ENCODE measurements at places on chromosomes 3 and 15.

DNA sequence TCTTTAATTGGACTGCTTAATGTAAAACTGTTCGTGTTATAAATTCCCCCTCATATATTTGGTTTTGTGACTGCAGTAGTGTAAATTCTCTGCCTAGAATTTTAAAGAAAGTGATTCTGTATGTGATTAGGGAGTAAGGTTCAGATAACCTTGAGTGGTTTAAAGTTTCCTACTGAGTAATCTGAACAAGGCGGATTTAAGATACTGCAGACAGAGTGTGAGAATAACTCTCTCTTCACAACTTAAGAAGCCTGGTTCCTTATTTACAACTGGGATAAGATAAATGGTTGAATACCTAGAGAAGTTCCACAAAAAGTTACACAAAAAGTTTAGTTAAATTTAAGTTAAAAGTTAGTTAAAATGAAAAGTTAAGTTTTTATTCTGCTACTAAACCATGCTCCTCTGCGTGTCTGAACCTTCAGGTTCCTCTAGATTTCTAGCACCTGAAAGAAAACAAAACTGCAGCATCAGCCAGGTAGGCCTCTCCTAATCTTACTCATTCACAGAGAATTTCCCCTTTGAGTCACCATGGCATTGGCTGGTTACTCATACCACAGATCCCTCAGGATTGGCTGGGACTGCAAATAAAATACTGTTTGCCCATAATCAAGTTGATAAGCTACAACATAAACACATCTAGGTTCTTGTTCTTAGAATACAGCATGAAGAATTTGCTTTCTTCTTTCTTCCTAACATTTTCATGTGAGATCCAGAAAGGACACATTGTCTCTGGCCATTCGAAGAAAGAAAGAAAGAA, at the start of gene ARL14:
TSS of gene ARL14 (plus strand) at position 614 of the 757 bp plus-strand sequence. CDS start 187 bp downstream, outside the sequence.
- DNase-seq, result no peak

DNA sequence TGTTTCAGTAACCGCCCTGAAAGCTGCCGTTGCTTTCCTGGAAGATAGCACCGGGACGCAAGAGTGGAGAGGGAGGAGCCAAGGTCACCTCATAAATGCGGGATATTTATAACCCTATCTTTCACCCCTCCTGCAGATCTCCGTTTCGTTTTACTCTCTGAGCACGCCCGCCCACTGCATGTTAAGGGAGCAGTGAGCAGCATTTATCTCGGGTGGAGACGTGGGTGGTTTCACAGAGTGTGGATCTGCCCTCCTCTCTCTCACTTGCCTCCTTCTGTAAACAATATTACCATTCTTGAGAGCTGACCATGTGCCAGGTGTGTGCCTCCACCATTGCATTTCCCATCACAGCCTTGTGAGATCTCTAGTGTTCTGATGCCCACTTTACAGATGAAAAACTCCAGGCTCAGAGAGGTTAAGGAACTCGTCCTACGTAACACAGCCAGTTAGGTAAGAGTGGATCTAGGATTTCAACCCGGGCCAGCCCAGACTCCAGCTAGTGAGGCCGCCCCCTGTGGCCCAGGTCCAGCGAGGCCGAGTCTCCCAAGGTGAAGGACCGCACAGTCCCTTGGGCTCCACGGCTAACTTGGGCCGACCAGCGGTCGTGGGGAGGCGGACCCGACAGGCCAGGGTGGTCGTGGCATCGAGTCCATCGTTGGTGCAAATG, 16.9 kb upstream of the SEMA4B start:
- DNase-seq, result no peak

DNA sequence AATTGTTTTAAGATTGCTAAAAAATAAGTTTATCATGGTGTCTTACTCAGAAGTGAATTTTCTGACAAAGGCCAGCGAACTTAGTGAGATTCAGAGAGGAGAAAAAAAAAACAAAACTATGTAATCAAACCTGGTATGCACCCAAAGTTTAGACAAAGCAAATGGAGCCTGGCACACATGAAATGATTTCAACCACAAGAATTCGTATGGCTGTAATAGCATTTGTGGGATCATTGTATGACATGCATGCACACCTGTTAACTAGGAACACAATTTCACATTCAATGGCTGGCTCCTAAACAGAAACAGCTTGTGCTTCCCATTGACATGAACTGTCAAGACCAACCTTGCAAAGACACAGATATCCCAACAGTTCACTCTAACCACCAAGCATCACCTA, 94.6 kb downstream of the ZIC4 start:
- no peak for DNase-seq

- no peak for DNase-seq
Observed at GRCh38 chr3:76410762-76411281, 625.5 kb upstream of the ZNF717 start.

DNA sequence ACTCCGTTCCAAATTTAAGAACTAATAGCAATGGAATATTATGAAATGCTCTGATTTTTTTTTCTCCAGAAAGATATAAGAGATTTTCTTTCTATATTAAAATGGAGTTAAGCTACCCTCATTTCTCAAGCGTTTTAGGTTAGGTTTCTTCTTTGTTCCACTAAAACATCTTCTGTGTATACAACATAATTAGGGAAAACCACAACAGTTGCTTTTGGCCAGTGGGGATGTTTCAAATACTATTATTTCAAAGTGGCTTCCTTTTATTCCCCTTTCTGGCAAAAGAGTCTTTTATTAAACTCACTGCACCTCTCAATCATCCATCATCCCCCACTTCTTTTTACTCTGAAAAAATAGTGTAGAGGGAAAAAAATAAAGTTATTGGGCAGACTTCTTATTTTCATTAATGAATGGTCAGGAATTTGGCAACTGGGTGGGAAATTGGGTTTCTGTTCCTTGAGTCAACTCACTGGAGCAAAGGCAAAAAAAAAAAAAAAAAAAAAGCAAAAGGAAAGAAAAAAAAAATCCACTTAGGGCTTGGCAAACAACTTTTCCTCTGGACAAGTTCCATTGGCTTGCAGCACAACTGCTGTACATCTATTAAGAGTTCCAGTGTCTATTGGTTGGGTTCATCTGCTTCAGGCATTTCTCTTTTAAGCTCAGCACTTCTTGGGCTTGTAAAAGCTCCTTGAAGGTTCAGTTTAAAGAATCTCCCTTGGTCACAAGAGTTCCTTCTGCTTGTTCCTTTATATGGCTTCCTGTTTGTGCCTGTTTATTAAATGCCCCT, 963.4 kb downstream of the ROBO1 start:
- no peak for DNase-seq

- no peak for DNase-seq
Observed at GRCh38 chr3:179769411-179770247, 116.8 kb downstream of the USP13 start.

Data from activated naive CD4-positive, alpha-beta T cell (primary cell).